ENCODE measurements at places on chromosomes 6 and 20. TPM values are rescaled to one million over a fixed set of nuclear protein-coding genes. Genes with fewer than 3 reads are reported as not detected.

The TCF15 gene
- 4.6 TPM for total RNA-seq

The TUBB1 gene
- 0.23 TPM for total RNA-seq

The TGM3 gene
- not detected for total RNA-seq

DNA sequence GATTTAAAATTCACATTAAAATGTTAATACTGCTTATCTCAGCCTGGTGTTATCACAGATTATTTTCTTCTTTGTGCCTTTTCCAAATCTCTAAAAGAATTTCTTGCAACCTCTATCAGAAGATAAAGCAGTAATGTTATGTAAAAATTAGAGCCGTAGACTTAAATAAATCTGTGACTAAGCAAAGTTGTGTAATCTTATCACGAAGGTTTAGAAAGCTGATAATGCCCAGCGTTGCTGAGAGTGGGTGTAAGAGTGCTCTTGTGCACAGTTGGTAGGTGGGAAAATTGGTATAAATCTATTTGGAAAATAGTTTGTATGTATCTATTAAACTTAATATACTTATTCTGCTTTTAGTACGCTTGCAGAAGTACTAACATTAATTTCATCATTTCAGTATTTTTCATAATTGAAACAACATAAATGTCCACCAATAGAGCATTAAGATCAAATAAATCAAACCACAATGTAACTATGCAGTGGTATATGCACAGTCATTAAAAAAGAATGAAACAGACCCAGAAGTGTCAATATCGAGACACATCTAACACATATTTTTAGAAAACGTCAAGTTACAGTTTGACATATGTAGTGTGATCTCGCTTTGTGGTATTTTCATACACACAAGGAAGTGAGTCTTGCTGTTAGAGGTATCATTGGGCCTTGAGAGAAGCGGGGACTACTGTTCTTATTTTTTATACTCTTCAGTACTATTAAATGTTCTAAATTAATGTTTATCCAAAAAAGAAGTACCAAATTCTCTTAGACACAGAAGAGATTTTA lies 54.4 kb upstream of the PBOV1 start:
- no peaks in the 10 kb centered on the region for H3K4me1 ChIP-seq
- no peak overlapping the region for H3K4me3 ChIP-seq
- no peaks in the 10 kb centered on the region for H3K36me3 ChIP-seq
- no peak for DNase-seq
- H3K27ac ChIP-seq: no peak overlapping the region

The LPIN3 gene
- total RNA-seq: 26.5 TPM

GRCh38 chr6:15086348-15087158 lies 159.3 kb upstream of the JARID2 start:
- no peak overlapping the region for H3K4me3 ChIP-seq
- H3K27ac ChIP-seq: no peak overlapping the region
- no peaks in the 10 kb centered on the region for H3K27me3 ChIP-seq

DNA sequence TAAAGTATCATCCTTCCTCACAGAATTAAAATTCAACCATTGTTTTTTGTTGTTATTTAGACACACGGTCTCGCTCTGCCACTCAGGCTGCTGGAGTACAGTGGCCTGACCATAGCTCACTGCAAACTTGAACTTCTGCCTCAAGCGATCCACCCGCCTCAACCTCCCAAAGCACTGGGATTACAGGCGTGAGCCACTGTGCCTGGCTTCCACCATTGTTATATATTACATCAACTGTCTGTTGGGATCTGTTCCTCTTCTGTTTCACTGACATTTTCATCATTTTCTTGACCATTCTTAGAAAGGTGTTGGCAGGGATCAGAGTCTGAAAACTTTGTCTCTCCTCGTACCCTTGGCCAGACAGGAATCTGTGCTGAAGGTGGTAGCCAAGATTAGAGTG lies 21.3 kb upstream of the TULP1 start:
- no peak overlapping the region for H3K27ac ChIP-seq
- DNase-seq: no peak
- no peak overlapping the region for H3K4me3 ChIP-seq
- no peaks in the 10 kb centered on the region for H3K36me3 ChIP-seq

DNA sequence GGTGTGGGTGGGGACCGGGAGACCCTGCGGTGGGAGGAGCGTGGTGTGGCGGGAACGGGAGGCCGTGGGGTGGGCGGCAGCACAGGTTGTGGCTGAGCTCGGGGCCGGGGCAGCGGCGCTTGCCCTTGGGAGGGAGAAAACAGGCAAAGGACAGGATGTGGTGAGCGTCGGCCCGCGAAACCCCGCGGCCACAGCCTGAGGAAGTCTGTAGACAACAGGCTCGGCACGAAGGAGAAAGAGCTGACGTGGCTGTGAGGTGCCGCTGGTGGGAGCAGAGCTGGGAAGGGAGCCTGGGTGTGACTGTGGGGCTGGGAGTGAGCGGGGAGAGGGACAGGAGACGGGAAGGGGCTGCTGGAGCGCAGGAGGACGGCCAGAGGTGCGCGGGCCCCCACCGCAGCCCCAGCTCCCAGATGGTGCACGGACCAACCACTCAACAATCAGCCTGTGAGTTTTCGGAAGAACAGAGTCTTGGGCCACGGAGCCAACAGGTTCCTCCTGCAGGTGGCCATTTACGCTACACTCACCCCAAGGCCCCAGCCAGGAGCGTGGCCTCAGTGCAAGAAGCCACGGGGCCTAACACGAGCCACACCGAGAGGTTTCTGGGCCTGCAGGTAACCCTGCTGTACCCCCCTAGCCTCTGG lies 202.8 kb downstream of the DLL1 start:
- DNase-seq: no peak
- H3K4me3 ChIP-seq: peak overlapping the region; percentile 2
- H3K36me3 ChIP-seq: no peaks in the 10 kb centered on the region
- H3K4me1 ChIP-seq: peaks cover 7% of the 10 kb centered on the region
- no peak overlapping the region for H3K27ac ChIP-seq
- no peaks in the 10 kb centered on the region for H3K27me3 ChIP-seq

The GPR6 gene
- total RNA-seq: not detected

- no peaks in the 10 kb centered on the region for H3K27me3 ChIP-seq
- DNase-seq: no peak
- no peaks in the 10 kb centered on the region for H3K36me3 ChIP-seq
These were observed 278.7 kb downstream of the GMDS start for GRCh38 chr6:1966713-1967112.

The GPLD1 gene
- total RNA-seq: 0.59 TPM

DNA sequence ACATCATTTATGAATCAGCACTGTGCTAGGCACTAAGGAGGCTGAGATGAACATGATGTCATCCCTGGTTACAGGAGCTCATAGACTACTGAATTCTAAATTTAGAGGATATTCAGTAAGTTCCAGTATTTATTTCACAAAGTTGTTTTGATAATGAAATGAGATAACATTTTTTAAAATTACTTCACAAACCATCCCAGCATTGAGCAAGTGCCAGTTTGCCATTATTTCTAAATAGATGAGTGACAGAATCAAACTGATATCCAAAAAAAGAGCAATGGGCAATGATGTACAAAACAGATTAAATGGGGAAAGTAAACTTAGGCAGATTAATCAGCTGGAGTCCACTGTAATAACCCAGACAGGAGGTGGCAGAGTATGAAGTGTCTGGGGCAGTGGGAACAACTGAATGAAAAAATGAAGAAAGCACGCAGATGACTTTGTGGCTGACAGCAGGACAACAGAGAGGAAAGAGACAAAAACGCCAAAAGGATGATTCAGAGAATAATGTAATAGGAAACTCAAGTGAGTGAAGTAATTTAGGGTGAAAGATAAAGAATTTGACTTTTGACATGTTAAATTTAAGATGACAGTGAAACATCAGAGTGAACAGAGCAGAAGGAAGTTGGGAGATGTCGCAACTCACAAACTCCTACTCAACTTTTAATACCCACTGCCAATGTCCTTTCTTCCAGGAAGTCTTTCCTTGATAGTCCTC lies 70.2 kb downstream of the RCAN2 start:
- no peaks in the 10 kb centered on the region for H3K36me3 ChIP-seq
- no peaks in the 10 kb centered on the region for H3K27me3 ChIP-seq
- H3K4me1 ChIP-seq: peaks cover 5% of the 10 kb centered on the region
- DNase-seq: no peak

The TMEM170B gene
- 5.3 TPM for total RNA-seq

DNA sequence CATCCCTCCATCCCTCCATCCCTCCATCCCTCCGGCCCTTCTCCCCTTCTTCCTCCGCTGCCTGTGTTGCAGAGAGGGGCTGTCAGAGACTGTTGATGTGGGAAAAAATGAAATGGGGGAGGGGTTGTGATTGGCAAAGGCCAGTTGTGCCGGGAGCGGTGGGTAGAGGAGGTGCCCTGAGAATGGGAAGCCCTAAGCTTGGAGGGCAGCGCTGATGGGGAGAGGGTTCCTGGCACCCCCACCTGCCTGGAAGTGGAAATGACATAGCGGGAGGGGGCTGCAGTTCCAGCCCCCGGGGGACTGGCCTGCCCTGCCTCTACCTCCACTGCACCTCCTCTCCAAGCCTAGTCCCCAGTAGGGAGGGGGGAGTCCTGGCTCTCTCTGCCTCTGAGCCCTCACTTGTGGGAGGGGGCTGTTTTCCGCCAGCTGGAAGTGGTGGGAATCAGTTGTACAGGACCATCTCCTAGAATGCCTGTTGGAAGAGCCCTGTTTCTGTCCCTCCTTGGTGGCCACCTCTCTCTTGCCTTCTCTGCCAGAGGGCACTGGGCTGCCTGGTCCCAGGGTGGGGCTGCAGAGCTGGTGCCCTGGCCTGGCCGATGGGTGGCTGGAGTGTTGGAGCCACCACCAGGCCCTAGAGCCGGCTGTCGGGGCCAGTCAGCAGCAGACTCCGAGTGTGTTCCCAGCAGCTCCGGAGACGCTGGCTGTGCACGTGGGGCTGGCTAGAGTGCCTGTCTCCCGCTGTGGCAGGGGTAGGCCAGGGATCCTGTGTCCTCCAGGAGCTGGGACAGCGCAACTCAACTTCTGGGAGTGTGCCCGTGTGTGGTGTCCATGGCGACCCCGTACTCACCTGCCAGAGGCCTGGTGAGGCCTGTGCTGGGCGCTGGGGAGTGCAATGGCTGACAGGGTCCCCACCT lies 1.5 kb downstream of the DLGAP4 start:
- H3K4me3 ChIP-seq: no peak overlapping the region
- H3K27ac ChIP-seq: no peak overlapping the region
- peaks cover 89% of the 10 kb centered on the region for H3K27me3 ChIP-seq
- H3K4me1 ChIP-seq: peaks cover 13% of the 10 kb centered on the region
- DNase-seq: no peak
- no peaks in the 10 kb centered on the region for H3K36me3 ChIP-seq

GRCh38 chr20:40913224-40914185 lies 115.1 kb upstream of the TOP1 start:
- no peak overlapping the region for H3K4me3 ChIP-seq
- H3K27ac ChIP-seq: no peak overlapping the region
- H3K36me3 ChIP-seq: no peaks in the 10 kb centered on the region
- H3K27me3 ChIP-seq: no peaks in the 10 kb centered on the region
- DNase-seq: no peak
- no peaks in the 10 kb centered on the region for H3K4me1 ChIP-seq

GRCh38 chr6:11370191-11371018 lies 137.9 kb upstream of the NEDD9 start:
- H3K27me3 ChIP-seq: no peaks in the 10 kb centered on the region
- H3K36me3 ChIP-seq: no peaks in the 10 kb centered on the region
- DNase-seq: peak; percentile 30
- peaks cover 60% of the 10 kb centered on the region for H3K4me1 ChIP-seq
- H3K27ac ChIP-seq: peak overlapping the region; percentile 92
- no peak overlapping the region for H3K4me3 ChIP-seq

The XRN2 gene
- 31.4 TPM for total RNA-seq

DNA sequence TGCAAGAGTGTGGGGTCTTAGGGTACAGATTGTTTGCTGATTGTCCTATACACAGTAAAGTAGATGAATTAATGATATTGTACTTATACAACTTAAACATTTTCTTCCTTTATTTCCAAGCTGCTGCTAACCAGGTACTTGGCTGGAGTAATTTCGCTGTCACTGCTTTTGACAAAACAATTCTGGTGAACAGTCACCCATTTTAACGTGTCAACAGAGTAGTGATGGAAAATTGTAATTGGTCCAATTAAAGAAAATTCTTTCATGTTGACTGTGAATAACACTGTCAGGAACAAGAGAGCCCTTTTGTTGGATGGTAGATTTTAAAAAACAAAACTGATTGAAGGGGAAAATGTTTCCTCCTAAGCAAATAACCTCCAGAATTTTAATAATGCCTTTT lies 26.4 kb upstream of the MROH8 start:
- peaks cover 8% of the 10 kb centered on the region for H3K4me1 ChIP-seq
- no peak overlapping the region for H3K4me3 ChIP-seq
- H3K36me3 ChIP-seq: peaks cover 11% of the 10 kb centered on the region
- H3K27ac ChIP-seq: no peak overlapping the region

The TREM1 gene
- total RNA-seq: 2.9 TPM

DNA sequence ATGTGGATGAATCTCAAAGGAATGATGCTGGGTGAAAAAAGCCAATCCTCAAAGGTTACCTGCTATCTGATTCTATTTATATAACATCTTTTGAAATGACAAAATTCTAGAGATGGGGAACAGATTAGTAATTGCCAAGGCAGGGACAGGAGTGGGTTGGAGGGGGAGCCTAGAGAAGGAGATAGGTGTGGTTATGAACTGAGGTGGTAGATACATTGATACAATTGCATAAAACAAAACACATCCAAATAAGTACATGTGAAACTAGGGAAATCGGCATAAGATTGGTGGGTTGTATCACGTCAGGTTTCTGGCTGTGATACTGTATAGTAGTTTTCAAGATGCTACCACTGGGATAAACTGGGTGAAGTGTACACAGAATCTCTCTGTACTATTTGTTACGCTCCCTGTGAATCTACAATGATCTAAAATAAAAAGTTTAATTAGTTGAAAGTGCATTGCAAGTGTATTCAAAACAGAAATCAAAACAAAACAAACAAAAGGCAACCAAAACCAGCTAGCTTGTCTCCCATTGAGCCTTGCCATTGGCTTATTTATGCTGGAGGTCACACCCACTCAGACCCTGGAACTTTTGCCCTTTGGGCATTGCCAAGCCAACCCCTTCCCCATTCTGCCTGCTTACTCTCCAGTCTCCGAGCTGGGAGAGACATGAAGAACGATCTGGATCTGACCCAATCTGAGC lies 27.8 kb downstream of the PPP1R16B start:
- H3K4me3 ChIP-seq: no peak overlapping the region
- H3K27ac ChIP-seq: no peak overlapping the region
- DNase-seq: no peak

DNA sequence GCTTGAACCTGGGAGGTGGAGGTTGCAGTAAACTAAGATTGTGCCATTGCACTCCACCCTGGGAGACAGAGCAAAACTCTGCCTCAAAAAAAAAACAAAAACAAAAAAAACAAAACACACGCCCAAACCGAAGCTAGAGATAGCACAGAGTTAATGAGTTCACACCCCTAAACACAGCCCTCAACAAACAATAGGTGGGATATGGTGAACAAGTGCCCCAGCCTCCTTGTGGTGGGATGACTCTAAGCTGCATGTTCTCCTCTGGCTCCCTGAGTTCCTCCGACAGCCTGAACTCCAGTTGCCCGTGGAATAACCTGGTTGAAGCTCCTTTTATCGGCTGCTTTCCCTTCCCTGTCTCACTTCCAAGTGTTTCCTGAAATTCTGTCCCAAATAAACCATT lies 22.1 kb upstream of the DSN1 start:
- no peak overlapping the region for H3K4me3 ChIP-seq
- H3K27ac ChIP-seq: peak overlapping the region; percentile 20
- no peaks in the 10 kb centered on the region for H3K27me3 ChIP-seq
- peaks cover 100% of the 10 kb centered on the region for H3K36me3 ChIP-seq

- no peak overlapping the region for H3K27ac ChIP-seq
- H3K4me1 ChIP-seq: peaks cover 29% of the 10 kb centered on the region
- H3K4me3 ChIP-seq: no peak overlapping the region
- no peak for DNase-seq
- H3K27me3 ChIP-seq: no peaks in the 10 kb centered on the region
These were observed 4.8 kb downstream of the ZBP1 start for GRCh38 chr20:57615445-57615811.
